ENCODE measurements at places on chromosomes 3 and 15.

DNA sequence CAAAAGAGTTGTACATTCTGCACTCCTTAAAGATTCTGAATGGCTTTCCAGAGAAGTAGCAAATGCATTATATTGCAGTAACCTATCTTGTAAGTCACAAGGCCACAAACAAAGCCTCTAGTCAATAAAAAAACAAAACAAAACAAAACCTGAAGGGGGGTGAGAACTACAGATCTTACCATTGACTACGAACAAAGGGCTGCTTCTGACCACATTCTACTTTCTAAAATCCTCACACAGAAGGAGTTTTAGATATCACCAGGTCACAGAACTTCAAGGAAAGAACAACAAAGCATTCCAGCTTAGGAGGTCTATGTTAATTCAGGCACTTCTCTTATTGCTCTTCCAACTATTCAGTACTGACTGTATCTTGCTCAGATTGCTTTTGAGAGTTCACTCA, 343.0 kb downstream of the ZBTB20 start:
- no peak for DNase-seq

- DNase-seq = no peak
Measured at GRCh38 chr15:28086175-28086703, 12.9 kb downstream of the OCA2 start.

GRCh38 chr3:188153437-188154013, 432 bp upstream of the LPP start:
- DNase-seq = peak; percentile 13

DNA sequence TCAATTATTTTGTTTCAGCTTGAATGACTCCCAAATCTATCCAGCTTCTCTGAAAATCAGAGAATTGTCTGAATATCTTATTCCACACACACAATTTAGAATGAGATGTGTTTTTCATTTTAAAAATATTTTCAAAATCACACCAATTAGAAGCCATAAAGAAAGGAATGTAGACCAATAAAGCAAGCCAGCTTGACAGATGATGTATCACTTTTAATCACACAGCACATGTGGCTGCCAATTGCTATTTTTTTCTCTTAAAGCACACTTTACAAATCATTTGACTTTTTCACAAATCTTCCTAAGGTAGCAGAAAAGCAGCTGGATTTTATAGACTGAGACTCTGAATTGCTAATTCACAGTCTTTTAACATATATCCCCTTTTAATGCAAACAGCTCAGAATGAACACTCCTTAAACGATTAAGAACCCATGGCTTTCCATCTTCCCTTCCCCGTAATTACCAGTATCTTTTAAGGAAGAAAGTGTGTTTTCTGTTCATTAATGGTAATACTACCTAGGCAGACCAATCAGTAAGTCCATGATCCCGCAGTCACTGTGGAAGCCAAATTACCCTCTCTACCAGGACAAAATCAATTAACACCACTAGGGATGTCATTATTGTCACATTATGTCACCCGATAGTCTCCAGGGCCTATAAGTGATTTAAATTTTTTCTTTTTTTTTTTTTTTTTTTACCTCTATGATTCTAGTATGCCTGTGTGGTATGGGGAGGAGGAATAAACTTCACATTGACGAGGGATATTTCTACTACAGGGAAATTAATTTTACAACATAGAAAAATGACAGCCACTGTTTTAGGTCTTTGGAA, 250.0 kb upstream of the VEPH1 start:
- DNase-seq = no peak

DNA sequence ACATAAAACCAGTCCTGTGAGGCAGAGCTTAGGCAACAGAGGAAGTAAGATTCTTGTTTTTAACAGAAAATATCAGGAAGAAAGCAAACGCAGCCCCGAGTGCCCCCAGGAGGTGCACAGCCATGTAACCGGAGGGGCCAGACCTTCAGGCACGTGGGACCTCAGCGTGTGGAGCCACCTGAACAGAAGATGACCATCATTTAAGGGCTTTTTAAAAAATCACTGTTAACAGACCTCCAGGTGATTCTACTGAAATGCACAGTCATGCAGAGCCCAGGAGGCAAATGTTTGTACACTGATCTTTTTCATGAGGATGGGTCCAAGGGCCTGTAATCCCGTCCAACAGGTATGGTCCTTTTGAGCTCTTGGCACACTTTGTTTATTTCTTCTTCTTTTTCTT, 38.8 kb downstream of the SPG21 start:
- no peak for DNase-seq

DNA sequence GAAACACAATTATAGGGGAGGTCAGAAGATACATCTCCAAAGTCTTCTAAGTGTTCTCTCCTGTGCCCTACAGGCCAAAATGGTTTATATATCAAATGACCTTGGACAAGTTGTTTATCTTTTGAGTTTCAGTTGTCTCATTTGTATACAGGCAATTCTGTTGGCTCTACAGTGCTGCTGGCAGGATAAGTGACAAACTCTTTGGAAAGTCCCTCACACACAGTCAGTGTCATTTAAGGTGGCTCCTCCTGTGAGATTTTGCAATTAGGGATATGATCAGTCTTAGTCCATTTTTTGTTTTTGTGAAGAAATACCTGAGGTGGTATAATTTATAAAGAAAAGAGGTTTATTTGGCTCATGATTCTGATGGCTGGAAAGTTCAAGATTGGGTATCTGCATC, 1035.8 kb upstream of the CFAP20DC start:
- DNase-seq = no peak

- no peak for DNase-seq
Measured at GRCh38 chr3:148735597-148735996, 37.9 kb downstream of the AGTR1 start.

- no peak for DNase-seq
Measured at GRCh38 chr3:140943781-140944552, 2.3 kb downstream of the SLC25A36 start.

- no peak for DNase-seq
Measured at GRCh38 chr15:63372018-63372705, 9.5 kb downstream of the CA12 start.

DNA sequence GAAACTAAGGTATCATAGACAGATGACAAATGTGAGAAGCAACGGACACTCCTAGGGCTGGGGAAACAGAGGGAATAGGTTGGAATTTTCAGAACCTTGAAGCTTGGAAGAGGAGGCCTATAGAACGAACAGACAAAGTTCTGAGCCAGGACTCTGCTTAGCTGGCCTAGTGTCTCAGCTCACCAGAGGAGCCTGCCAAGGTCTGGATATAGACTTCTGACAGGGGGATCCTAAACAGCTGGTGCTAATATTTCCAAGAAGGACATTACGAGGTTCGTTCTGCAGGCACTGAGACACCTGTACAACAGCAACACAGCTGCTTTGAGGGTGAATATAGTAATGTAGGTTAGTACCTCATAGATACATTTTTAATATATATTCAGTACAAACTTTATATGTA, 266.3 kb downstream of the CHL1 start:
- DNase-seq = no peak

DNA sequence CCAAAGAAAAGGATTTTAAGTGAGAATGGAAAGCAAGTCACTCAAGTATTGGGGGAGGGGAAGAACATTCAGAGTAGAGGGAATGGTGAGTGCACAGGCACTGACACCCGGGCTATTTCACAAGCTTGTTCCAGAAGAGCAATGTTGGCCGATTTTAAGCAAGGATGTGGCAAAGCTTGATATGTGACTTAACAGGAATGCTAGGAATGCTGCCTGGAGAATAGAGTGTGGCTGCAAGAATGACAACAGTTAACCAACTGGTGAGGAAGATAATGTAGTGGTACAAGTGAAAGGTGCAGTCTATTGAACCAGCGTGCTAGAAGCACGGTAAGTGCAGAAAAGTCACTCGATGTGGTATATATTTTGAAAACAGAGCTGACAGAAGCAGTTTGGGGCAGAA, 6.2 kb upstream of the CCDC80 start:
- no peak for DNase-seq

GRCh38 chr3:25381083-25381482, 47.0 kb upstream of the RARB start:
- no peak for DNase-seq

- DNase-seq = no peak
Measured at GRCh38 chr3:186669378-186670084, 3.7 kb downstream of the HRG start.

DNA sequence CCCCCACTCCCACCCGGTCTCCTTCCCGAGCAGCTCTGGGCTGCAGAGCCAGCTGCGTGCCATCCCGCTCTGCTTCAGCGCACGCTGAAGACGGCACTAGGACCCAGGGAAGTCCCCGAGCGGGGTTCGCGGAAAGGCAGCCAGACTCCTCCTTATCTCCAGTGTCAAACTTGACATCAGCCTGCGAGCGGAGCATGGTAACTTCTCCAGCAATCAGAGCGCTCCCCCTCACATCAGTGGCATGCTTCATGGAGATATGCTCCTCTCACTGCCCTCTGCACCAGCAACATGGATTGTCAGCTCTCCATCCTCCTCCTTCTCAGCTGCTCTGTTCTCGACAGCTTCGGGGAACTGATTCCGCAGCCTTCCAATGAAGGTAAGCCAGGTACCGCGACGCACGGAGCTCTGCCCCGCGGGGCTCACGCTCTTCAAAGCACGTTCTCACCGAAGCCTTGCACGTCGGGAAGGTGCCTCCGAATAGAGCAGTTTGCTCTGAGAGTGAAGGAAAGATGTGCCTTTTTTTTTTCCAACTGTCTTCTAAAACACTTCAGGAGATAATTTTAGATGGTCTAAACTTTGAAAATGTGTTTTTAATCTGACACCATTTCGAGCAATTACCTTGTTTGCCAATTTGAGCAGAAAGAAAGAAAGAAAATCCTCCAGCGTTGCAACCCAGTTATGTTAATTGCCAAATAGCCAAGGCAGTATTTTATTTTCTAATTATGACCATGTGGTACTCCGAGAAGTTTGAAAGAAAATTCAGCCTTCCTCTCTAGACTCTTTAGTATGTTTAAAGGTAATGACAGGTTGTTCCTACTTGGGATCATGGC, at the start of gene EPHA3:
EPHA3 (plus strand) TSS at position 161 of the 830 bp plus-strand sequence; CDS start at position 289, 128 bp downstream.
- no peak for DNase-seq

- no peak for DNase-seq
Measured at GRCh38 chr3:60076331-60076730, 1026.5 kb upstream of the CFAP20DC start.

Measured in activated T-helper 1 cell treated with Interleukin-2 at 50 U/mL for 16 hours (primary cell).